NCI-H1092 treated with DMSO at 0.1 percent for 48 hours (cell line): ENCODE measurements at places on chromosomes 5 and 9.

DNA sequence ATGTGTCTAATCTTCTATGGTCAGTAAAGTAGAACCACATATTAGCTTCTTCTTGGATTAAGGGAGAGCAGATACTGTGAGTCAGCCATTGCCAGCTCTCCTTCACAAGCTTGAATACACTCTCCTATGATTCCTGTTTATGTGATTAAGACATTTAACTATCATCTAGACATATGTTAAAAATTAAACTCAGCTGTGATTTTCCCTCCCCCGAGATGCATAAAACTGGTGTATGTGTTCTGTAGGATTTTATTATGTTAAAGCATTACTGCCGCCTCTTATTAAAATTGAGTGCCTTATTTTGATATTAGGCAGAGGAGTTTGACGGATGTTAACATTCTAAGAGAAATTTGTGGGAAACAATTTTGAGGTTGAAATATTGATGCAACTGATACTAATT, 114.6 kb downstream of the ACTBL2 start:
- no peak for DNase-seq

- peak; percentile 87 for DNase-seq
These were observed at the start of gene ZBTB6 for GRCh38 chr9:122912964-122913673. Gene ZBTB6 (minus strand): TSS chr9:122913323. CDS start chr9:122912072, 1,251 bp downstream.

DNA sequence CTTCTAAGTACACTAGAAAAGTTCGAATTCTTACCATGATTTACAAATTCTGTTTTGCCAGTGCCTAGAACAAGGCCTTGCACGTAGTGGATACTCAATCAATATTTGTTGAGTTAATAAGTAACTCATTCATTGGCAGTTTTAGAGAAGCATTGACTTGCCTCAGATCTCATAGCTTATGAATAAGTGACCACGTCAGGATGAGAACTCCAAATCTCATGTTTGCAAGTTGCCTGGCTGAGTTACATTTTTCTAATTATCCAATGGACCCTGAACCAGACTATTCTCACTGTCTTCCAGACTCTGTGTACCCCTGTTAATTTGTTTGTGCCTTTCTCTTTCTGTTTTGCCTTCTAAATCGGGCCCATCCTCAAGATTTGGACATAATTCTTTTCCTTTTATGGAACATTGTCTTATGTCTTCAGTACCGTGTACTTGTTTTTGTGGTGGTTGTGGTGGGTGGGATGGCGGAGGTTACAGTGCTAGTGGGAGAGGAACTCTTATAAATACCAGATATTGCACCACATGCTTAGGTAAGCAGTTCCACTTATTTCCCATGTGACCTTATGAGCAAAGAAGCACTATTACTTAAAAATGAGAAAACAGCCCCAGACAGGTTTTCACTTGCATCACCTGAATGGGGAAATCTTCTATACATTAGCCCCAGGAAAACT, 96.3 kb downstream of the UNC13B start:
- DNase-seq: no peak

GRCh38 chr5:32692036-32692746, 18.9 kb upstream of the NPR3 start:
- DNase-seq: no peak

DNA sequence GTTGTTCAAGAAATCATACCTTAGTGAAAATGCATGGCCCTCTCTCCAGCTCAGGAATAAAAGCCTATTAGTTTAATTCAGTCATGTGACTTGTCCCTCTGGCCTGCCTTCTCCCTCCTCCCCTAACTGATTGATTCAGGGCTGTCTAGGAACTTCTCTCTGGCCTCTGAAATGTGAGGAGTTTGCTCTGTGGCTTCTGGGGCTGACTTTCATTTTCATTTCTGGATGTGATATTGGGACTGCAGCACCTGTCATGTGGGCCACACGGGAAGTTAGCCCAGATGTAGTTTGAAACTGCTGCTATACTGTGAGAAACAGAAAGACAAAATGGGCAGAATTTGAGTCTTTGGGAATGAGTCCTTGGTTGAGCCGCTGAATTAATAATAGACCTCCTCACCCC, 44.8 kb downstream of the PARP8 start:
- no peak for DNase-seq

- no peak for DNase-seq
These were observed 10.0 kb upstream of the MATR3 start for GRCh38 chr5:139283252-139284166.

DNA sequence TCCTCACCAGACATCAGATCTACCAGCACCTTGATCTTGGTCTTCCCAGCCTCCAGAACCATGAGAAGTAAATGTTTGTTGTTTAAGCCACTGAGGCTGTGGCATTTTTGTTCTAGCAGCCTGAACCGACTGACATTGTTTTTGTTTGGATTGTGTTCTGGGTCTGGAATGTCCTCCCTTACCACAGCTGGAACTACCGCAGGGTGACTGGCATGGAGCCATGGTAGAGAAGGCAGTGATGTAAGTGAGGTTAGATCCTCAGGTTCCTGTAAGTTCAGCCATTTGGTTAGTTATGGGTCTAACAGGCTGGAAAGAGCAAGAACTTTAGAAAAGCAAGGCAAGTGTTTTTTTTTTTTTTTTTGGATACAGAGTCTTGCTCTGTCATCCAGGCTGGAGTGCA, 209.3 kb downstream of the DAB2IP start:
- DNase-seq: no peak

DNA sequence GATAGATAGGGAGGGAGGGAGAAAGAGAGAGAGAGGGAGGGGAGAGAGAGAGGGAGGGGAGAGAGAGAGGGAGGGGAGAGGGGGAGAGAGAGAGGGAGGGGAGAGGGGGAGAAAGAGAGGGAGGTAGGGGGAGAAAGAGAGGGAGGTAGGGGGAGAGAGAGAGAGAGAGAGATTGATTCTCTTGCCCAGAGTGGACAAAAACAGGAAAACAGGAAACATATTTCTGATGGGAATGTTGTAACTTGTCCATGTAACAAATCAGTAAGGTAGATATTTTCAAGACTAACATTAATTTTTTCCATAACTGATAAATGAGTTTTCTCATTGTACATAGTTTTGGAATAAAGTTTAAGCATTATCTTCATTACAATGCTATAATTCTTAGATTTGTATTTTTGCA, 811.7 kb upstream of the GRAMD2B start:
- no peak for DNase-seq

DNA sequence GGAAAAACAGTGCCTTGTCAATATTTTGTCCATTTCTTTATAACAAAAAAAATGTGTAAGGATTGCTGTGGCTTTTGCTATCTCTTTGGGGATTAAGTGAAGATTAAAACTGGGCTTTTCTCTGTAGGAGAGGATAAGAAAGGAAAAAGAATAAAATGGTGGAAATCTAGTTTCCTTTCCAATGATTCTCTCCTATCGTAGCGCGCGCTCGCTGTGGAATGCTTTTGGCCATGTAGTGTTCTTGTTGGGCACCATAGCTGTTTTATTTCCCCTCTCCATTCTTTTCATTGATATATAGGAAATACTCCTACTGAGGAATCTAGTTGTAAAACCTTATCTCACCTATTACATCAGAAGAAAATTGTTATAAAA, 1.5 kb downstream of the STXBP1 start:
- DNase-seq: peak; percentile 39

- no peak for DNase-seq
These were observed 257.4 kb upstream of the TRPC7 start for GRCh38 chr5:136622747-136623146.

DNA sequence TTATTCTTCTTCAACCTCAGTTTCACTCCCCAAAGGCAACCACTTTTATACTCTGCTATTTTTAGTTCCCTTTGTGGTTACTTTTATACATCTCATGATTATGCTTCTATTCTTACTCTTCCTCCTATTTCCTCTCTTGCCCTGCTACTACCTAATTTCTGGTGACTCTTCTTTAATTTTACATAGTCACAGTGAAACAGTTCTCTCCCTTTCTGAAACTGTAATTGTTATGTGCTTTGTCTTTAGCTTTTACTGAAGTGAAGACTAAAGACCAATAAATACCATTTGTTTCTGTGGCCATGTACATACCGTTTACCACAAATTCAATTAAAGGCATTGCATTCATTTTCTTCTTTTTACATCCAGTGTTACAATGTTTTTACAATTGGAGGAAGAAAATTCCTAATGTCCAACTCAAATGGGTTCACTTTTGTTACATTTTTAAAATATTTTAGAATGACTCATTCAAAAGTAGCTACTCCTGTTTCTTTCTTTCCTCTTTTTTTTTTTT, 410.6 kb downstream of the PSAT1 start:
- DNase-seq: no peak

- DNase-seq: peak; percentile 40
These were observed at the start of gene TJP2 for GRCh38 chr9:69173891-69174615. Gene TJP2 (plus strand): TSS chr9:69174277. CDS start chr9:69174373, 96 bp downstream.
